Breast epithelium (tissue), 4 donors: ENCODE measurements at places on chromosomes 16 and 17. TPM values are rescaled to one million over a fixed set of nuclear protein-coding genes. Genes with fewer than 3 reads are reported as not detected.

- no peak for DNase-seq
- H3K4me1 ChIP-seq: no peaks in the 10 kb centered on the region
- no peaks in the 10 kb centered on the region for H3K27me3 ChIP-seq
- H3K27ac ChIP-seq: peak overlapping the region; percentile 87
Observed at GRCh38 chr17:72407931-72408330, 287.1 kb downstream of the SOX9 start.

DNA sequence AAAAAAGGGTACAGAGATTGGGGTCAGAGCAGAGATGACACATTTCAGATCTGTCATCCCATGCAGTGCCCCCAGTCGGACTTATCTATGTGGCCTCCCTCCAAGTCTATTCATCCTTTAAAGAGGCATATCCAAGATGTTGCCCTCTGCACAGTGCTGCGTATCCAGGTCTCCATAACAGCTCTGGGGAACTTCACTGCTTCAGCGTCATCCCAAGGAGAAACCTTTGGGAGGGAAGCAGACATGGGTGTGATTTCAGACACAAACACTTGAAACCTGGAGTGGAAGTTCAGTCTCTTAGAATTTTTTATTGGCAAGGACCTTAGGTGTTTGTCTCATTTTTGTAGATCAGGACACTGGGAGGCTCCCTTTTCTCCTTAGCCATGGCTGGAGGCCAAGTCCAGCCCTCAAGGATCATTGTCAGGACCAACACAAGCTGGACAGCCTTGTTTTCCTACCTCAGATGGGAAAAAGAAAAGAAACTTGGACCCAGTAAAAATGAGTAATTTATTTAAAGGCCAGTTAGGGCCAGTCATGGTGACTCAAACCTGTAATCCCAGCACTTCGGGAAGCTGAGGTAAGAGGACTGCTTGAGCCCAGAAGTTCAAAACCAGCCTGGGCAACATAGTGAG is 23.9 kb upstream of the NLK start:
- no peak overlapping the region for H3K27ac ChIP-seq
- H3K4me1 ChIP-seq: no peaks in the 10 kb centered on the region
- no peak overlapping the region for H3K4me3 ChIP-seq
- H3K27me3 ChIP-seq: no peaks in the 10 kb centered on the region

GRCh38 chr16:2770057-2770951 is 6.8 kb downstream of the ELOB start:
- peaks cover 14% of the 10 kb centered on the region for H3K36me3 ChIP-seq
- H3K4me3 ChIP-seq: no peak overlapping the region
- H3K27ac ChIP-seq: peak overlapping the region; percentile 36
- no peak for DNase-seq
- no peaks in the 10 kb centered on the region for H3K4me1 ChIP-seq

GRCh38 chr17:50045154-50045553 is 10.8 kb upstream of the ITGA3 start:
- no peak overlapping the region for H3K27ac ChIP-seq
- no peaks in the 10 kb centered on the region for H3K4me1 ChIP-seq
- no peak for DNase-seq
- no peak overlapping the region for H3K4me3 ChIP-seq
- no peaks in the 10 kb centered on the region for H3K36me3 ChIP-seq

CRLF3 gene
- total RNA-seq: 18.7 TPM
